SW 1271 (cell line): ENCODE measurements at places on chromosomes 11 and 22.

DNA sequence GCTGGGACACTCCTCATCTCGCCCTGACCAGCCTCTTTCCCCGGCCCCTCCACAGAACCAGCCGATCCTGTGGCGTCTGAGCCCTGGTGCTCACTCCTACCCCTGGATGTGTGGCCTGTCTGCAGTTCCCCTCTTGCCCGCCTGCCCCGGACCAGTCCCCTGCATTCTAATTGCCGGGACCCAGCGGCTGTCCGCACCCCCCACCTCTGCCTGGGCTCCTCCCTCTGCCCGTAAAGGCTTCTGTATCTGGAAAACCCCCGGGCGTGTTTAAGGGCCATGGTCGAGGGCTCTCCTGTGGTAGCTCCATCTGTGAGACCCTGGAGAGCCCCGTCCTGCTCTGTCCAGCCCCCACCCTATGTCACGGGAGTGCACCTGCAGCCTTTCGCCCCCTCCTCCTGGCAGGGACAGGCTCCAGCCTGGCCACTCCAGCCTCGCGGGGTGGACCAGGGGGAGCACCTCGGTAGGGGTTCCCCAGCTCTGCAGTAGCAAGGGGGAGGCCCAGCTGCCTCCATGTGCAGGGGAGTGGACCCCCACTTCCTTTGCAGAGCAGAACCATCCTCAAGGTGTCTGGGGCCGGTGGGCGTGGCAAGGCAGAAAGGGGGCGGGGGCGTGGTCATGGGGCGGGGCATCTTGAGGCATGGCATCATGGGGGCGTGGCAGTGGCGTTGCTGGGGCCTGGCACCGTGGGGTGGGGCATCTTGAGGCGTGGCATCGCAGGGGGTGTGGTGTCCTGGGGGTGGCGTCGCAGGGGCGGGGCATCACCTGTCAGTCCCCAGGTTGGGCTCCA lies 430.4 kb downstream of the TBC1D22A start:
- peak; percentile 22 for DNase-seq

DNA sequence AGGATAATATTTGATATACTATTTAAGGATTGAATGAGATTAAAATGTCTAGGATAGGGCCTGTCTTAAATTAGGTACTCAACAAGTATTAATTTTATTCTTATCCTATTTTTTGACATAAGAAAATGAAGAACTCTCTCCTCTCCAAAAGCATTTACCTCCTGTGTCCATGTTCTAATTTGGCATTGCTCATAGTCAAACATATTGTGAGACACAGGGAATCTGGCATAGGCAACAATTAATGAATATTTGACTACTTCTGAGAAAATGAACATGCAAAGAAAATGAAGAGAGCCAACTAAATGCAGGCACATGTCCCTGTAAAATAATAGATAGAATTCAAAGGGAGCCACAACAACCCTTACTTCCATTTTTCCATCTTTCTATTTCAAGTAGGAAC lies 198.5 kb upstream of the C11orf87 start:
- no peak for DNase-seq

DNA sequence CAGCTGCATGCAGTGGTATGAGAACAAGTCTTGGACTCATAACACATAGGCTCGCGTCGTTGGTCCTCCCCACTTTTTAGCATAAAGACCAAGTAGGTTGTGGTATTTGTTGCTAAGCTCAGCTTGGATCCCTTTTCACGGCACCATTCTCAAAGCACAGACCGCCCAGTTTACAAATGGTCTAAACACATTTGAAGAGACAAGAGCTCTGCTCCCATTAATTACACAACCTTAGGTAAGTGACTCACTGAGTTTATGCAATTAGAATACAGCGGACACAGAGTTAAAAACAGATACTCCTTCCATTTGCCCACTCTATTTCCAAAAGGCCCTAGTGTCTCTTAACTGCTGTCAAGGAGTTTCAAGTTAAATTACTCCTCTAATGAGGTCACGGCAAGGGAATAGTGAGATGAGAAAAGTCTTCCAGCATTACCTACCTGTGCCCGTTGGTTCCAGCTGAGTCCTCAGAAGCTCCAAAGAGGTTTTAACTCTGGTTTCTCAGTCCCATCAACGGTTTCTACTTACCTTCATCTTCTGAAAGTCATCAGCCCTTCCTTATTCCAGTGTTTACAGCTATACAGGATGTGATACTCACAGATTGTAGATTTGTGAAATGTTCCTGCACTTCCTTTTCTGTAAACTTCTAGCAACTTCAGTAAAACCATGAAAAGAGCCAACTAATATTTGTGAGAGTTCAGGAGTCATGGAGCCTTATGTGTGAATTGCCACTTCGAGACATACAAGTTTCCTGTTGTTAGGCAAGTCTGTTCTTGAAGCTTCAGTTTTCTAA lies at the start of gene MS4A6A:
TSS of gene MS4A6A (minus strand) at position 543 of the 790 bp plus-strand sequence. CDS start 1,356 bp downstream, outside the sequence.
- no peak for DNase-seq

- no peak for DNase-seq
Observed at GRCh38 chr11:1330473-1330872, 21.0 kb upstream of the TOLLIP start.

- no peak for DNase-seq
Observed at GRCh38 chr22:36386900-36387708, 663 bp downstream of the MYH9 start.

DNA sequence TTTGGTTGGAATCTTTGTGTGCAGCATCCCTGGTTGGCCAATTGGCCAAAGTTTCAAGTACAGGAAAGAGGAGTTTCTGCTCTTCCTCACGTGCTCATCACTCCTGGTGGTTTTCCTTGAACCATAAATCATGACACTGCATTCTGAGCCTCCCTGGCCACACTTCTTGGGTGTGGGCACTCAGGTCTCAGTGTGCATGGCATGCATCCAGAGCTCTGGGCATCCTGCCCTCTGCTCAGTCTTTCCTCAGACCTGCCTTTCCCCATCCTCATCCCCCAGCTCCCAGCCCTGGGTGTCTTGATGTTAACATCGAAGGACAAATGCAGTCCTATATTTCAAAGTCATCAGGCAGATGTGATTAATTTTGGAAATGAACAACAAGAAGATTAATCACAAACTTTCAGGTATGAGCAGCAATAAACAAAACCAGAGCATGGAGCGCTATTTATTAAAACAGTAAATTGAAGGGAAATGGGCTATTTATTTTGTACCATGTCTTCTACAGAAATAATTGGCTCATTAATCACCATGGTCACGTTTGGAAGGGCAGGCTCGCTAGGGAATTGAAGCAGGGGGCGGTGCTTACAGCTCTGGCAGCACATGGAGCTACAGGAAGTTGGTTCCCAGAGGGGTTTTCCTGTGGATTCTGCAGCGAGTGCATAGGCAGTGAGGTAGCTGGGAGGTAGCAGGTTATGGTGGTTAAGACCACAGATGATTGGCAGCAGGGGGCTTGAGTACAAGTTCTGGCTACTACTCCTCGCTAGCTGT lies 89.6 kb downstream of the CSNK2A3 start:
- DNase-seq = no peak

- DNase-seq = peak; percentile 54
Observed at GRCh38 chr11:74739546-74740270, 8.5 kb upstream of the CHRDL2 start.

GRCh38 chr11:77776455-77776854 lies 44.1 kb downstream of the RSF1 start:
- DNase-seq = no peak

- no peak for DNase-seq
Observed at GRCh38 chr22:22720724-22721261, 76.4 kb downstream of the GGTLC2 start.

DNA sequence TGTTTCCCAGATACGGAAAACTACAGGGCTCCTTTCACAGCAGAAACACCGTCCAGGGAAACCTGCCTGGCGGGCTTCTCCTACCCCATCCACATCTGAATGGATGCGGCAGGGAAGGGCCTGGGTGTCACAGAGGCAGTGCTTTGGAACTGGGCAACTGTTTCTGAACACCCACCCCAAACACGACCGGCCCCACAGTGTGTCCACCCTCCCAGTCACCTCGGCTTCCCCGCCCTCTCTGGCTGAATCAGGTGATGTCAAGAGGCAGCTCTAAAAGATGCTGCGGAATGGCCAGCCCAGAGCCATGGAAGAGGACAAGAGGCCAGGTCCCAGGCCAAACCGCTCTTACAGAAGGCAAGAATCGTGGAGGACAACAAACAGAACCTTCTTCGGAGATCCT lies 22.0 kb downstream of the IFT27 start:
- DNase-seq = no peak

DNA sequence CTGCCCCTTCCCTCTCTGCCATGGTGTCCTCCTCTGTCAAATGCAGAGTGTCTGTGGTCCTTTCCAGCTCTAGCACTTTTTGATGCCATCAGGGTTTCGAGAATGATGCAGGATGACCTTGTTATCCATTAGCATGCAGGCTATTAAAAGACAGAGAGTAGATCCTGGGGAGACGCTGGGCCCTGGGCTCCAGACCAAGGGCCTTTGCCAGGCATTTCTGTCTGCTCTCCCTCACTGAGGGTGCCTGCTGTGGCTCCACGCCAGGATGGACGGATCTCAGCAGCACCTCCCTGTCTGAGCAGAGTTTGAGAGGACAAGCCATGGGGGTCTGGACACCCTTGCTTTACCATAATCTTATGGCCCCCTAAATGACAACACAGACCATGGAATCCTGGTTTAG lies 110.8 kb upstream of the CD82 start:
- no peak for DNase-seq
